Activated CD4-positive, alpha-beta T cell treated with anti-CD3 and anti-CD28 coated beads, Interleukin-2, amount 10 ng/mL, durations not matched to agents 24 days and 14 days (primary cell): ENCODE measurements at places on chromosomes 1 and 21.
A peak's percentile ranks its signal among the peaks of the same experiment; 100 is the strongest.

DNA sequence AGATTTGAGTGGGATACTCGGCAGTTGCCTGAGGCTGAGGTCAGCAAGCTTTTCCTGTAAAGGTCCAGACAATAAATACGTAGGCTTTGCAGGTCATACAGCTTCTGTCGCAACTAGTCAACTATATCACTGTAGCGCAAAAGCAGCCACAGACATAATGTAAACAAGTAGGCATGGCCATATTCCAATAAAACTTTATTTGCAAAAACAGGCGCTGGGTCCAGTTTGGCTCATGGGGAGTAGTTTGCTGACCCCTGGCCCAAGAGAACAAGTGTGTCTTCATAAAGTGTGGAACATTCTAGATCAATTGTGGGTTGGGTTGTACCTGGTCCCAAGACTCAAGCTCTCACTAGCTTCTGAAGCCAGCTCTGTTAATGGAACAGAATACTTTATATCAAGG is 78.8 kb downstream of the MIS18A start:
- DNase-seq = no peak

- DNase-seq = no peak
These were observed 52.7 kb upstream of the PLA2G4A start for GRCh38 chr1:186775881-186776560.

GRCh38 chr1:53326598-53327181 is 1.2 kb downstream of the LRP8 start:
- DNase-seq = no peak

DNA sequence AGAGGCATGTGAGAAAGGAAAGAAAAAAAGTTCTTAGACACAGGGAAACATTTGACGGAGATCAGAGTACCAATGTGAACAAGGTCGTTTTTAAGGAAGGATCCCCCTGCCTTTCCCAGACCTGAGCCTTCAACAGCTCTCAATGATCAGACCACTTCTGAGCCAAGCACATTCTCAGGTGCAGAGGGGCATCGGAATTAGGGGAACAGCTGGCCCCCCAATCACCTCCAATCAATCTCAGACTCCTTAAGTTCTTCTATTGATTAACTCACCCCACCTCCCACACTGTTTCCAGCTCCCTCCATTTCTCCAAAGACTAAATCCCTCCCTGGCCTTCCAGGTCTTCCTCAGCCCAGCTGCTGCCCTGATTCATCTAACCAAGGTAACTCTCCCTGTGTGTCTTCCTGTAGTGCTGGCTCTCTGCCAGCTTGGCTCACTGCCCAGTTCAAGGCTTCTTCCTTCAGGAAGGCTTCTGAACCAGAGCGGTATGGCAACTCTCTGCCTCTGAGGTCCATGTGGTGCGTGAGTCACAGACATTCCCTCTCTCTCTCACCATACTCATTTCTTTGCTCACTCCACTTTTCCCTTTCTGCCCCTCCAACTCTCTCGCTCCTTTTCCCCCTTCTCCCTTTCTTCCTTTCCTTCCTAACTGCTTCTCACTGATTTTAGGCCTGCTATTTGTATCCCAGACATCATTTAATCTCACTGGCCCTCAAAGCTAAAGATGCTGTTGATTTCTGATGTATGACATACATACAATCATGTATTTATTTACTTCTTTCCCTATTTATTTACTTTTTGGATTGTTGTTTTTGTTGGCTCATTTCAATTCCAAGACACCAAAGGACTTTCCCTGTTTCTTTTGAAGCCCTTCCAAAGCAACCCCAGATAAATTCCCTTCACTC is 18.1 kb downstream of the CFAP45 start:
- DNase-seq = no peak

DNA sequence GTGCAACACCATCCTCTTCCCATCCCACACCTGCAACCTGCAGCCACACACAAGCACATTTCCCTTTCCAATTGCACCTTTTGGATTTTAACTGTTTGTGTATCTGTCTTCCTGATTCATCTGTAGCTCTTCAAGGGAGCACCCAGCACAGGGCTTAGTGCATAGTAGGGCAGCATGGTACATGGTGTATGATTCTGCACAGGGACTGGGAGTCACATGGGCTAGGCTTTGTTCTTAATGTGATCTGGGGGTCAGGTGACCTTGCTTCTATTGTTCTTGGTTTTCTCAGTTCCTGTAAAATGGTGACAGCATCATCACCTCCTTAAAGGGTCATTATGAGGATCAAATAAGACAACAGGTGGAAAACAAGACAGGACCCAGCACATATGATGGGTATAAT is 419.3 kb downstream of the MATN1 start:
- DNase-seq = no peak

- peak; percentile 37 for DNase-seq
These were observed at the start of gene FCRLA for GRCh38 chr1:161706482-161707347. Gene FCRLA, plus strand, starts transcription at chr1:161707229. Its CDS starts 36 bp downstream, at chr1:161707265.

DNA sequence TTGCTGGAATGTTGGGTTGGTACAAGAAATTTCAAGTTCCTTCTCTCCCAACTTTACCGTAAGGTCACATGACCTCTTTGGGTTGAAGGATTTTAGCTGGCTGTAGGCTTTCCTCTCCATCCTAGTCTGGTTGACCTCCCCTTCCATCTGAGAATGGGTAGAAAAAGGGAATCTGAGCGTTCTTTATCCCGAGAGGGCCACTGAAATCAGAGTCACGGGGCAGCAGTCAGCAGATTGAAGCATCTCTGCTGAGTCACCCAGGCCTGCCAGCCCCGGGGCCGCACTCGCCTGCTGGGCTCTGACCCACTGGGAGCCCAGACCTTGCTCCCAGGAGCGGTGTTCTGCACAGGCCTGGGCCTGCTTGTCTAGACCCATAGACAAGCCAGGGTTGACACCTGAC is 31.0 kb downstream of the TMCC2 start:
- DNase-seq = no peak

- DNase-seq = no peak
These were observed 5.8 kb upstream of the CLDN19 start for GRCh38 chr1:42745851-42746250.

DNA sequence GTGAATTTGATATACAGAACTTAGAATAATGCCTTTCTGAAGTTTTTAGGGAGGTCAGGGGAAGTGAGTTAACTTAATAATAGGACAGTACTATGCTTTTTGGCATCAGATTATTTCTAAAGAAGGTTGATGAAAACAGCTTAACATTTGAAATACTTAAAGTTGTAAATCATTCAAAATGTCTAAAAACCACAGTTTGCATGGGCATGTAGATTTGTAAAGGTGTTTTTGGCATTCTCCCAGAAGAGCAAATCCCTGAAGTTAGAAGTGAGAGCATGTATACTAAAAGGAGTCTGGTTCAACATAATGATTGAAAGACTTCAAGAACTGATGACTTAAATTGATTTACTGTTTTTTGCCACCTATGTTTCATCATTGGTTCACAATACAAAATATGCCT is 6.7 kb downstream of the DR1 start:
- no peak for DNase-seq

GRCh38 chr1:61241411-61241838 is 159.1 kb downstream of the NFIA start:
- DNase-seq = no peak

- no peak for DNase-seq
These were observed at the start of gene AKT3 for GRCh38 chr1:243850202-243850451. Gene AKT3, minus strand, starts transcription at chr1:243850243. Its CDS starts 7,073 bp downstream, at chr1:243843170.

- DNase-seq = no peak
These were observed 41.7 kb downstream of the GABPA start for GRCh38 chr21:25776440-25776839.

- DNase-seq = no peak
These were observed 72.5 kb downstream of the DPT start for GRCh38 chr1:168656485-168656884.

GRCh38 chr21:31531967-31532366 is 127.5 kb upstream of the SOD1 start:
- no peak for DNase-seq

GRCh38 chr1:19864570-19865160 is 17.5 kb upstream of the OTUD3 start:
- DNase-seq = no peak

DNA sequence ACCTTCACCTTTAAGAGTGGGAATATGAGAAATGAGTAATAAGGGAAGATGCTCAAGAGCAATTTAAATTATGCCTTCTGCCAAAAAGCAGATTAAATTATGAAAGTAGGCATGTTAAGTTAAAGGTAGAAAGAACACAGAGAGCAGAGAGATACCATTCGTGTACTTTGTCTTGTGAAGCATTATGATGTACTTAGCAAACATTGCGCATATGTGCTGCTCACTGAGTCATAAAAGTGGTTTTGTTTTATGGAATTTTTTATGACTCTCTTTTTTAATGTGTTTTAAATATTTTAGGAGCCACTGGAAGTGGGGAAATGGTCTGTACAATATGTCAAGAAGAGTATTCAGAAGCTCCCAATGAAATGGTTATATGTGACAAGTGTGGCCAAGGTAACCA is 35.3 kb downstream of the MTF2 start:
- DNase-seq = no peak

GRCh38 chr1:229892515-229893117 is 174.4 kb upstream of the GALNT2 start:
- peak; percentile 36 for DNase-seq
